ENCODE measurements at places on chromosomes 3 and 15.
A peak's percentile ranks its signal among the peaks of the same experiment; 100 is the strongest.

GRCh38 chr15:68232937-68233336 is 3.4 kb upstream of the CLN6 start:
- DNase-seq: no peak

GRCh38 chr3:124829178-124829818 is 57.9 kb downstream of the ITGB5 start:
- DNase-seq: no peak

DNA sequence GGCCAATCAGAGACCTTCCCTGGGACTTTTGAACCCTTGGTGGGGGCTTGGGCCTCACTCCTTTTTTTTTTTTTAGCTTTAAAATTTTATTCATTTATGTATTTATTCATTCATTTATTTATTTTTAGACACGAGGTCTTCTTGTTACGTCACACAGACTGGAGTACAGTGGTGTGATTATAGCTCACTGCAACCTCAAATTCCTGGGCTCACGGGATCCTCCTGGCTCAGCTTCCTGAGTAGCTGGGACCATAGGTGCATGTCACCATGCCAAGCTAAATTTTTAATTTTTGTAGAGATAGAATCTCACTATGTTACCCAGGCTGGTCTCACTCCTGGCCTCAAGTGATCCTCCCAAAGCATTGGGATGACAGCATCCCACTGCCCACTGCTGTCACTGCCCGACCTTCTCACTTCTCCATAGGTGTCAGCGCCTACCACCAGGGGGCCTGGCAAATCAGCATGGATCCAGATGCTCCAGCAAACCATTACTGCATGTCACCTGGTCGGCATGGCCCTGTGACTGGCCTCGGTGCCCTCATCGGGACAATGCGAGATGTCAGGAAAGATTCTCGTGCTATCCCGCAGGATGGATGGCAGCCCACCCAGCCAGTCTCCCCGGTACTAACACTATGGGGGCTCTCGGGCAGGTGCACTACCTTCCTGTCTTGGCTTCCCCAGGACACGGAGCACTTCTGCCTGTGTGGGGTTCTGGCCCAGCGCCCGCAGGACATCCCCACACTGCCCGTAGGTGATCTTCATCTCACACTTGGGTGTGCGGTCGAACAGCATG is 3.0 kb downstream of the MYL3 start:
- no peak for DNase-seq

DNA sequence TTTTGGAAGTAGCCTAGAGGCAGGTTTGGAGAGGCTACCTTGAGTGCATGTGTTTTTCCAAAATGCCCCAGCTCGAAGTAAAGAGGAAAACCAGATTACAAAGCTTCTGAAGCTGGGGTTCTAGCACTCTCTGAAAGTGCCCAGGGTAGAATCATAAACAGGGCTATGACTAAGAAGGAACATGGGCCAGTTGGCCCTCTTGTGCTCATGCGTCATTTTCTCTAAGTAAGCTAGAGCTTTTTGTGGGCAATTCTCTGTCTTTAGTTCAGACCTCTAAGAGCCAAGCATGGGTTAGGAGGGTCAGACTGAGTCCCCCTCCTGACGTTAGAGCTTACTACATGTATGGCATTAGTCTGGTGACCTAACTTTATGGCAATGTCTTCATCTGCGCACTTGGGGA is 129.5 kb upstream of the UMPS start:
- DNase-seq: no peak

DNA sequence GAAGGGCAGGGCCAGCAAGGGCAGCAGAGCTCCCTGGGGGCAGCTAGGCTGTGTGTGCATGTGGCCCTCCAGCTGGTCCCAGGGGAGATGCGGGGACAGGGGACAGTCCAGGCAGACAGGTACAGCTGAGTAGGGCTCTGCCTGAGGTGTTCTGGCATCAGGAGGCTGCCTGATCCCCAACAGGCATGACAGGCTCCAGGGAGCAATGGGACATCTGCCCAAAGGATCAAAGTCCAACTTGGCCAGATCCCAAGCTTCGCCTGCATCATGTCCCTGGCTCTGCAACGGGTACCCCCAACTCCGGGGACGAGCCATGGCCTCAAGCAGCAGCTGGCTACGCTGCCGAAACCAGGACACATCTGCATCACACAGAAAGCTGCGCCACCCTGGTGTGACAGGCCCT is 21.8 kb downstream of the ATRIP start:
- no peak for DNase-seq

DNA sequence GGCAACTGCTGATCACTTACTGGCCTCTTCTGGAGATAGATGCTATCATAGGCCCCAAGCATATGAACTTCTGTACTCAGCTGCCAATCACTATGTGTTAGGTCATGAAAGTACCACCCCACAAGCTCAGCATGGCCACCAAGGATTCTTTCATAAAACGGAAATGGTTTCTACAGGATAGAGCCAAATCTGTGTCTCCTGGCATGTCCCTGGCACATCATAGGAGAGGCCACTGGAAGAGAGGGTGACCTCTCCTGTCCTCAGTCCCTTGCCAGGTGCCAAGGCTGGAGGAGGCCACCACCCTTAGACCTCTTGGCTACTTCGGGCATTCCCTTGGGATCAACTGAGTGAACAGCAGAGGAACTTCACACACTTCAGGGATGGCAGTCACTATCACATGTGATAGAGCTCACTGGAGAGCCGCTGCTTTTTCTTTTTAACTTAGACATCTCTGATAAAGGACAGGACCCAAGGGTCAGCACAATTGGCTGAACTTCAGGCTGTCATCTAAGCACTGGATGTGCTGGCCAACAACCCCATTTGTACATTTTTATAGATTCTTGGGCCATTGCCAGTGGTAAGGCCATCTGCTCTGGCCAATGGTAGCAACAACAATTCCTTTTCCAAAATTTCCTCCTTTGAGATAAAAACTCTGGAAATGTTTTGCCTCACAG is 425.2 kb downstream of the SQOR start:
- DNase-seq: no peak

- DNase-seq: no peak
These were observed 327.5 kb upstream of the PROK2 start for GRCh38 chr3:72112435-72112834.

DNA sequence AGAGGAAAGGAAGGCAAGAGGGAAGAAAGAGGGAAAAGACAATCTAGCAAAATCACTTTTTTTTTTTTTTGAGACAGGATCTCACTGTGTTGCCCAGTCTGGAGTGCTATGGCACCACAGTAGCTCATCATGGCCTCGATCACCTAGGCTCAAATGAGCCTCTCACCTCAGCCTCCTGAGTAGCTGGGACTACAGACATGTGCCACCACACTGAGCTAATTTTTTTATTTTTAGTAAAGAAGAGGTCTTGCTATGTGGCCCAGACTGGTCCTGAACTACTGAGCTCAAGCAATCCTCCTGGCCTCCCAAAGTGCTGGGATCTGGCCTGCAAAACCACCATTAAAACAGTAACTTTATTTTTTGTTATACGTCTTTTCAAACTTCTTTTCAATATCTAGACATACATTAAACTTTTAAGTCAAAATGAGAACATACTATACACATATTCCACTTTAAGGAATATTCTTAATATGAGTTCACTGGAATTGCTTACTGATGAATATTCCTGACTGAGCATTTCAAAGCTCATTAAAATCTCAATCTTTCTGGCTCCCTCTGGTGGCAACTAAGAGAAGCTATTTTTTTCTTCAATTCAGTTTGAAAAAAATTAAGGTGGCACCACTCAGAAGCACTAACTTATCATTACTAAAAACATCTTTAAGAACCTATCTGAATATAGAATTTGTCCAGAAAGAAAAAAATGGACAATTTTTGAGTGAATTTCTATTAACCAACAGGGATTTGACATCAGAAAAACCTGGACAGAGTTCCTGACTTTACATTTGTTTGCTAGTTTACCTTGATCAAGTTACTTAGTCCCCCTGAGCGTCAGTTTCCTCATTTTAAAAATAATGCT is 40.9 kb downstream of the UACA start:
- DNase-seq: peak; percentile 22

- DNase-seq: no peak
These were observed 35.5 kb upstream of the HACD2 start for GRCh38 chr3:123620343-123620742.

- no peak for DNase-seq
These were observed 24.2 kb upstream of the NR2F2 start for GRCh38 chr15:96306321-96306720.

- DNase-seq: no peak
These were observed 30.8 kb upstream of the MAP3K13 start for GRCh38 chr3:185332026-185332735.

DNA sequence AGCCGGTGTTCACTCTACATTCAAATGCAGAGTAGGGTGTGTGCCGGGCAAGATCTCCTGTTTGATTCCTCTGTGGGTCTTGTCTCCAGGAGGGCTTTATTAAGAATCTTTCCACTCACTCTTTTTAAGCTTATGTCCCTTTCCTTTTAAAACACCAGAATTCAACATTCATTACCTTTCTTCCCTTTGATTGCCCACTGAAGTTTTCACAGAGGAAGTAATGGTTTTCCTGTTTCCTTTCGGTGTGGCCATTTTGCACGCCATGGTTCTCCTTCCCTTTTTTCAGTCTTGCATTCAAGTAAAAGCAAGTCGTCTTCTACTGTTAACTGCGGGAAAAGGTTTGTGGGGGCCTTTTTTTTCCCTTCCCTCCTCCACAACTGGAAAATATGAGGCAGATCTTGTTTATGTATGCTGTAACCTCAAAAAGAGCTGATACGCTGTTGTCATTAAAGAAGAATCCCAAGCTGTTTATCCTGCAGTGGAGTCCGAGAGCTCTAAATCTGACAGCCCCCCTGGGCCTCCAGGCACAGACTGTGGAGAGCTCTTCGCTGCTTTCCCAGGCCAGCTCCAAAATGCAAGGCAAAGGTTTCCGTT is 40.5 kb downstream of the FILIP1L start:
- DNase-seq: peak; percentile 42

DNA sequence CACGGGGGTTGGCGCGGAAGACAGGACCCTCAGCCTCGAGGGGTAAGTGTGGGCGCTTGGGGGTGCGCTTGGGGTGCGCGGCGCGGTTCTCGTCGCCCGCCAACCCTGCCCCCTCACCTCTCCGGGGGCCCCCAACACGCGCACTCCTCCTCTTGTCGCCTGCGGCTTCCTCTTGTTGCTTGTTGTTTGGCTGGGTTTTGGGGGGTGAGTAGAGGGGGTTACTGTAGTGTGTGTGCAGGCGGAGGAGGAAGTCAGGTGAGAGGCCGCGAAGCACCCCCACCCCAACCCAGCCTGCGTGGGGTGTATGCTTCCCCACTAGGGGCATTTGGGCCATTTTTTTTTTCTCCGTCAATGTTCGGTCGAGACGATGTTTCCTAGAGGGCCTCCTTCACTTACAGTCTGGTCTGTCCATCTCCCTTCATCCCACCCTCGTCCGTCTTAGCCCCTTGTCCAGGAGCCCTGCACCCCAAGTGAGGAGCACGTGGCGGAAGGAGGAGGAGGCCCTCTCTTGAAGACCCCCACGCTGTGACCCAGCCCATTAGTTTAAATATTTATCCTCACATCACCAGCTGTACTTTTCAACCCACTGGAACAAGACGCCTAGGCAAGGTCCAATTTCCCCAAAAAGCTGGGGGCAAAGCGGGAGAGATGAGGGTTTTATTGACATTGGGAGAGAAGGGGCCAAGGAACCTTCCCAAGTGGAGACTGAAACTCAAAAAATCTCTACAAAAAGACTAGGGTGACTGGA is 20.4 kb upstream of the SATB1 start:
- DNase-seq: no peak

DNA sequence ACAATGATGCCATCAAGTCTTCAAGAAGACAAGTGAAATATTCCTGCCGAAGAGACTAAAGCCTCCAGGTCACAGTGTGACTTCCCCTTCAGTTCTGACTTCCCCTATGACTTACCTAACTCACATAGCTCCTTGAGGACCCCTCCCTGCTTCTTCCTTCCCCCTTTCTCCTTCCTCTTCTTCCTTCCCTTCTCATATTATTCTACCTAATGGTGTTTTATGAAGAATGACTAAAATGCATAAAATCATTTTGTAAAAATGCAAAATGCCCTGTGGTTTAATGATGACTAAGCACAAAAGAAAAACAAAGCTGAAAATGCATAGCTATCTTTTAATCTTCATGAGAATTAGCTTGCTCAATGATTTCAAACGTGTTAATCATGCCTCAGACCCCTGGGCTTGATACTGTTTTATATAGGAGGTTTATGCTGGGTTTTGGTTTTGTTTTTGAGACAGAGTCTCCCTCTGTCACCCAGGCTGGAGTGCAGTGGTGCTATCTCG is 26.1 kb upstream of the TM4SF4 start:
- DNase-seq: no peak

DNA sequence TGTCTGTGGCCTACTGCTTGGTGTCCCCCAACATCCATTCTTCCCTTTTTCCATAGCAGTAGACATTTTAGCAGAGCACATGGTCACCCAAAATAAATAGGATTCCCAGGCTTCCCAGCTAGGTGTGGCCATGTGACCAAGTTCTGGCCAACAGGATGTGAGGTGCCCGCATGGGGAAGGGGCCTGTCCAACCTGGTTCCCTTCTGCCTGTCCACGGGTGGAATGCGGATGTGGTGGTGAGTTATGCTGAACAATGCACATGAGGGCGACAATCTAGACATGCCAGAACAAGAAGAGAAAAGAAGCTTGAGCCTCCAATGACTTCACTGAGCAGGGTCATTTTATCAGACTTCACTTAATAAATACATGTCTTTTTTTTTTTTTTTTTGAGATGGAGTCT is 77.6 kb upstream of the DLG1 start:
- no peak for DNase-seq

DNA sequence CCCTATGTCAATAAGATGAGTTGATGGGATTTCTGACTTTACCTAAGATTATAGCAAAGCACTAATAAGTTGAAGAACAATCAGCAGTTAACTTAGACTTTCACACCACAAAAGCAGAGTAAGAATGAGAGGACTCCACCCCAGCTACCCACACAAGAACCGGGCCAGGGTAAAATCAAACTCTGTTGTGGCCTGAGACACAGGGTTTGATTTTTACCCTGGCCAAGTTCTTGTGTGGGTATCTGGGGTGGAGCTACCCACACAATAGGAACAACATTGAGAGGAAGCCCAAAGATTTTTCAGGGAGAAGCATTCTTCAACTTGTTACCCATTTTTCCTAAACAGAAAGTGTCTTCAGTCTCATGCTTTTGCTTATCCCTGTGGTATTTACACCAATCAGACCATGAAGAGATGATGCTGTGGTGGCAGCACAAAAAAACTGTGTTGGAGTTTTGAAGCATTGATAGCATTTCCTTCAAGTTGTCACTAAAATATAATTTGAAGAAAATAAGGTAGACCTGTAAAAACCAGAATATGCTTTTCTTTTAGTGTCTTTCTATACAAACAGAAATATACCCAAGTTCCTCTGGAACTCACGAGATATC is 25.6 kb downstream of the CPOX start:
- DNase-seq: no peak

- DNase-seq: no peak
These were observed 41.9 kb downstream of the SLC6A20 start for GRCh38 chr3:45754461-45754860.

GRCh38 chr15:68681836-68682235 is 103.0 kb downstream of the CORO2B start:
- DNase-seq: no peak

- DNase-seq: no peak
These were observed 224.1 kb downstream of the TPRG1 start for GRCh38 chr3:189395825-189396224.

- no peak for DNase-seq
These were observed 32.4 kb upstream of the CDV3 start for GRCh38 chr3:133540896-133541674.
